ENCODE measurements at places on chromosomes 13 and 19. TPM values are rescaled to one million over a fixed set of nuclear protein-coding genes. Genes with fewer than 3 reads are reported as not detected.

DNA sequence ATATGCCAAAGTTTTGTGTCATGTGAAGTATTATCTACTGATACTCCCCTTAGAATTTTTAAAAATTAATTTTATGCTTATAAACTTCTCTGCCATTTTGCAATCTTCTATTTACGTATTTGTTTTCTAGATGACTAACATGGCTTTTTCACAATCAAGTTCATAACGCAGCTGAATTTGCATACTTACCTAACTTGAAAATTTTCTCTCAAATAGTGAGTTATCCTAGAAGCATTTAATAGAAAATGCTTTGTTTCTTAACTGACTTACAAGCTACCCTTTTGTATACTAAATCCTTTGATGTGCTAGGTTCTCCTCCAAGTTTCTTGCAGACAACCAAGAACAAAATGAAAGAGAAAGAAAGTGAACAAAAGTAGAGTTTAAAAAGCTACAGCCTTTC, 683.5 kb downstream of the LIG4 start:
- DNase-seq = no peak

The P2RY11 gene
- polyA plus RNA-seq = 13.9 TPM

- peak; percentile 48 for DNase-seq
These were observed 1.3 kb downstream of the UBL3 start for GRCh38 chr13:29849071-29849631.

The OVOL3 gene
- 0.16 TPM for polyA plus RNA-seq

- no peak for DNase-seq
These were observed 8.7 kb downstream of the CCDC169 start for GRCh38 chr13:36288794-36289391.

DNA sequence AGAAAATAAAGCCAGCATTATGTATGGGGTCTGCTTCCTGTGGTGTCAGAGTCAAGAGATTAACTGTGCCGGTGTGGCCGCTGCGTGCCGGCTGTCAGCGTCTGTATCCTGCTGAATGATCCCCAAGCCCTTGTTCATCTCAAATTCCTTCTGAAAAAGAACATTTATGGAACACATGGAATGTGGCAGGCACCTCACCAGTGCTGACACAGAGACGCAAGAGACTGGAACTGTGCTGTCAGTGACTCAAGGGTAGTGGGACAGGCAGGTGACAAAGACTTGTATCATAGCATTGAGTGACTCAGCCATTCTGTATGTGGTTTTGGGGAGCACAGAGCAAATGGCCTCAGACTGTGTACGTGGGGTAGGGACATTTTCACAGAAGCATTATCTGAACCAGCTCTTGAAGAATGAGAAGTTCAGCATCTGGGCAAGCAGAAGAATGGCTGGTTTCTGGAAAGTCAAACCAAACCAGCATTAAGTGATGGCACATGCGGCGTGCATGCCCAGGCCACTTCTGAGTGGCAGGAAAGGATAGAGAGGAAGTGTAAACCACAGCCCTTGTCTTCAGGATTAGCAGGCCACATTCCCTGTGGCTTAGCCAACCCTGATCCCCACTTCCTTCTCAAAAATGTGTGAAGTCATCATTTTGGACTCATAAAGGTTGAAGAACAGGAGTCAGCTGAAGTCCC, 54.0 kb upstream of the IRS2 start:
- DNase-seq = no peak

DNA sequence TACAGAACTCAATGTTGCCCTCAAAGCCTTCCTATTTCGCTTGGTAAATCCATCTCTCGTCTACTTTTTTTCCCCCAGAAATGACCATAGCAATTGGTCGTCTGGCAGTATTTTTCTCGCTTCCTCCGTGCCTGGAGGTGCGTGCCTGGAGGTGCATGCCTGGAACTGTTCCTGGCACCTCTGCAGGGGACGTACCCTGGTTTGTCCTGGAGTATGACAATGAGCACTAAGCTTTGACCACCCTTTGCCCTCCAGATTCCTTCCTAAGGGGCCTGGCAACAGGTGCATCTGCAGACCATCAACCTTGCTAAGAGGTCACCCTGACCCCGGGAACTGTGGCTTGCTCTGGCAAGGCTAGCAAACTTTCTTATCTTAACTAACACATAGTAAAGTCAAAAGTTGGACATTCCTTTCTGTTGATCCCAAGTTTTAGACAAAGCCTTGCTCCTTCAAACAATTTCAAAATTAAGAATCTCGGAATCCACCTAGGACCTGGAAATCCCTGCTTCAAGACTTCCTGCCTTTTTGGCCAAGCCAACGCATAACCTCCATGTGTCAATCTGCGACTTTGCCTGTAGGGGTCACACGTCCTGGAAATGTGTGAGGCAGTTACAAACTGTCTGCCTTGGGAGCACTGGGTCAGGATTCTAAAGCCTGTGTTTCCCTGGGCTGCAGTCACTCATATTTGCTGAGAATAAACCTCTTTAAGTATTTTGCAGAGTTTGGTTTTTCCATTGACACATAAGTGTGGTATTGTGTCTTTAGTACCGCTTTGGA, 28.8 kb upstream of the TUBGCP3 start:
- no peak for DNase-seq

The PRTN3 gene
- polyA plus RNA-seq = 3.4 TPM

The RYR1 gene
- polyA plus RNA-seq = 5.5 TPM

The B3GNT3 gene
- polyA plus RNA-seq = 0.12 TPM

The ZNF610 gene
- polyA plus RNA-seq = 7.5 TPM

The ZNF829 gene
- polyA plus RNA-seq = 6.1 TPM

The TEAD2 gene
- 114 TPM for polyA plus RNA-seq

The PRR22 gene
- polyA plus RNA-seq = 2.1 TPM

- DNase-seq = no peak
These were observed 148.1 kb downstream of the DNAJC15 start for GRCh38 chr13:43171489-43171888.

The ZNF837 gene
- polyA plus RNA-seq = 1.6 TPM

DNA sequence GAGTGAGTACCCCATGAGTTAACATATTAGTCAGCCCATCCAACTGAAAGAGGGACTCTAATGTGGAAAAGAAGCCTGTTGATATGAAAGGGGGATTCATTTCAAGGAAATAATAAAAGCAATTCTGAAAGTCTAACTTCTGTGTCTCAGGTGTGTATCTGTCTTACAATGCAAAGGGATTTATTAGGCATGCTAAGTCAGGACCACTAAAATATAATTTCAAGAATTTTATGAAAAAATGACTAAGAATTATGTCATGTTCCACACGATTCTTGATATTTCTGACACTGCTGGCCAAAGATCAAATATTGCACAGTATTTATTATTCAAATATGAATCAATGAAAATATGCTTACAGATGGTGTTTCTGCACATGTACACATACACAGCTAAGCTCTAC, 130.8 kb downstream of the KLF12 start:
- DNase-seq = no peak

The MBD3L2 gene
- polyA plus RNA-seq = not detected

DNA sequence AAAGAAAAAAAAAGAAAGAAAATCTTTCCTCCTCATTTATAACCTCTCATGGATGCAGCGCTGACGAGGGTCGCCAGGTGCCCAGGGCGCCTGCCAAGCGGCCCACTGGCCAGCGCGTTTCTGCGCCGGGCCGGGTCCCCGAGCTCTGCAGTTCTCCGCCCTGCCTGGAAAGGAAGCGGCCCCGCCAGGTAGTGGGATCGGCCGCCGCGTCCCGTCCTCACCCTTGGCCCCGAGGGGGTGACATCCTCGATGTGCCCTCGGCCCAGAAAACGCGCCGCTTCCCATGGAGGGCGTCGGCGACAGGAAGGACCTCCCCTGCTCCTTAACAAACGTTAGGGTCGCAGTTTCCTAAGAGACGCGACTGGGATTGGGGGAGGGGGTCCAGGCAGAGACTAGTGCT, 56.9 kb downstream of the ZNF726 start:
- DNase-seq = no peak

GRCh38 chr19:1632462-1633268, 19.8 kb downstream of the TCF3 start:
- DNase-seq = no peak

The TMEM272 gene
- polyA plus RNA-seq = 0.12 TPM

DNA sequence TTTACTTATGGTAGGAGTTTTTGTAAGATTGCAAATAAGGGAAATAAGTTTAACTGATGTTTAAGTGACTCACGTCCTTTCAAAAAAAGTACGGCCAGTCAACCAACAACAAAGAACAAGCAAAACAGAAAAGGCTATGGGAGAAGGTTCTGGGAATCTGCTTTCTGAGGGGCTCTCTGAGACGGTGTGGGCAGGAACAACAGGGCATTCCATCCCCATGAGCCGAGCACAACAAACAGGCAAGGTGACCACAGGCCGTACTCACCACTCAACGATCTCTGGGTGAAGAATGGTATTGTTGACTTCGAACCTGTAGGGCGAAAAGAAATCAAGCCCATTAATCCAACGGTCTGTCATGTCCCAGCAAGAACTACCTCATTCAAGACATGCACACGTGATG, 43.8 kb downstream of the PEPD start:
- no peak for DNase-seq

- DNase-seq = no peak
These were observed 377.0 kb downstream of the OLFM4 start for GRCh38 chr13:53405616-53406015.

GRCh38 chr19:50537769-50538230, 24.1 kb upstream of the ASPDH start:
- peak; percentile 47 for DNase-seq
